HCT116 (cell line): ENCODE measurements at places on chromosomes 16 and 17. TPM values are rescaled to one million over a fixed set of nuclear protein-coding genes. Genes with fewer than 3 reads are reported as not detected.

DNA sequence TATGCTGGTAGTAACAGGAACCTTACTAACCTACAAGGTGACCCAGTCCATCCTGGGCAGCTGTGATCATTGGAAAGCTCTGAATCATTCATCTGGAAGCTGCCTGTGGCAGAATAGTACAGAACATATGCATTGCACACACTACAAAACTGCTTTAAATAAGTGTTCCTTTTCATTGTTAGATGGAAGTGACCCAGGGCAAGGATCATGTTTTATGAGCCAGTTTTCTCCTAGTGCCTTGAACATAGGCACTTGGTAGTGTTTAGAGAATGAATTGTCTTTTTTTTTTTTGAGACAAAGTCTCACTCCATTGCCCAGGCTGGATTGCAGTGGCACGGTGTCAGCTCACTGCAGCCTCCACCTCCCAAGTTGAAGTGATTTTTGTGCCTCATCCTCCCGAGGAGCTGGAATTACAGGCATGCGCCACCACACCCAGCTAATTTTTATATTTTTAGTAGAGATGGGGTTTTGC lies 55.4 kb downstream of the TENT4B start:
- no peak for DNase-seq

GRCh38 chr16:70737377-70738082 lies 51.7 kb upstream of the MTSS2 start:
- DNase-seq: no peak

- DNase-seq: no peak
Measured at GRCh38 chr17:75032720-75033280, 14.0 kb downstream of the ATP5PD start.

Gene RPL38
- total RNA-seq: 1,628 TPM

Gene MFAP4
- total RNA-seq: 0.52 TPM

DNA sequence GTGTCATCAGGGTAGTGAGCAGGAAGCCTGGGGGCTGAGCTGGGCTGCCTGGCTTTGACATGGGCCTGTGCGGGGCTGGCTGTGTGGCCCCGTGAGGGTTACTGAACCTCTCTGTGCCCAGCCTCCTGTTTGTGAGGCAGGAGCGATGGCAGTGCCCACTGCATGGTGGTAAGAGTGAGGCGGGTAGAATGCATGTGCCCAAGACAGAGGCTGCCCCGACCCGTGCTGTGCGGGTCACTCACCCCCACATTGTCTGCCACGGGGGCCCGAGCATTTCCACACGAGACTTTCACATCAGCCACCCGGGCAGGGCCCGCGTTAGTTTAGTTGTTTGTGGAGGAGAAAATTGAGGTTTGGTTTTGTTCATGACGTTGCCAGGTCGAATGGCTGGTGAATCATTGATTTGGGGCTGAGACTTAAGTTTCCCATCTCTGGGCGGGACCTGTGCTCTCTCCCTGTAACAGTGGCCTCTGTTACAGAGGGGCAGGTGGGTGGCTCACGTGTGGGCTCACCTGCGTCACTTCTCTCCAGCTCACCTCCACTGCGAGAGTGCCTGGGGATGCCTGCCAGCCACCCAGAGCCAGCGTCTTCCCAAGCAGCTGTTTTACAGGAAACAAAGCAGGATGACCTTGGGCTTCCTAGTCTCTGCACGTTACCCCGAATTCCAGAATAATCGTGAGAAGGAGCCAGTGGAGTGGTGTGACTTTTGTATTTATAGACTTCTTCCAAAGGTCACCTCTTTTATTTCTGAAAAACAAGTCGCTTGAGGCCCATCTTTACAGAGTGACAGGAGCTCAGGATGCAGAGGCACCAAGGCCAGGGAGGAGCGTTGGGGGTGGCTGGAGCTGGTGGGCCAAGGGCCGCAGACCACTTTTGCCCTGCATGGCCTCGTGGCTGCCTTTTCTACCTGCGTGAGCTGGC lies 150.6 kb downstream of the RPTOR start:
- DNase-seq: no peak

DNA sequence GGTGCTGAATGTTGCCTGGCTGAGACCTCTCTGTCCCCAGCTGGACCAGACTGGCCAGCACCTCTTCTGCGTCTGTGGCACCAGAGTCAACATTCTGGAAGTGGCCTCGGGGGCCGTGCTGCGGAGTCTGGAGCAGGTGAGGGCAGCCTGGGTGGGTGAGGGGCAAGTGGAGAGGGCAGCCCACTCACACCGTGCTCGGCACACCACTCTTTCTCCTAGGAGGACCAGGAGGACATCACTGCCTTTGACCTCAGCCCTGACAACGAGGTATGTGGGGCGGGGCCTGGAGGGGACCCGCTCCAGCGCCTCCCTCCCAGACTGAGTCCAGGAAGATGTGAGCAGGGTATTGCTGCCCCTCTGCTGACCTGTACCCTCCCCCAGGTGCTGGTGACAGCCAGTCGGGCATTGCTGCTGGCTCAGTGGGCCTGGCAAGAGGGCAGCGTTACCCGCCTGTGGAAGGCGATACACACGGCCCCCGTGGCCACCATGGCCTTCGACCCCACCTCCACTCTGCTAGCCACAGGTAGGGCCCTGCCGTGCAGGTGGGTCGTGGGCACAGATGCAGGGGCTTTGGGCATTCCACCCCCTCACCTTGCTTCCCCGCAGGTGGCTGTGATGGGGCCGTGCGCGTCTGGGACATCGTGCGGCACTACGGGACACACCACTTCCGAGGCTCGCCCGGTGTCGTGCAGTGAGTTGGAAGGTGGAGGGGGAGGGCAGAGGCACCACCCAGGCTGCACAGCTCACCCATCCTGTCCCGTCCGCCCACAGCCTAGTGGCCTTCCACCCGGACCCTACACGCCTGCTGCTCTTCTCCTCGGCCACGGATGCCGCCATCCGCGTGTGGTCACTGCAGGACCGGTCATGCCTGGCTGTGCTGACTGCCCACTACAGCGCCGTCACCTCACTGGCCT lies 2.6 kb downstream of the TBL3 start:
- no peak for DNase-seq

DNA sequence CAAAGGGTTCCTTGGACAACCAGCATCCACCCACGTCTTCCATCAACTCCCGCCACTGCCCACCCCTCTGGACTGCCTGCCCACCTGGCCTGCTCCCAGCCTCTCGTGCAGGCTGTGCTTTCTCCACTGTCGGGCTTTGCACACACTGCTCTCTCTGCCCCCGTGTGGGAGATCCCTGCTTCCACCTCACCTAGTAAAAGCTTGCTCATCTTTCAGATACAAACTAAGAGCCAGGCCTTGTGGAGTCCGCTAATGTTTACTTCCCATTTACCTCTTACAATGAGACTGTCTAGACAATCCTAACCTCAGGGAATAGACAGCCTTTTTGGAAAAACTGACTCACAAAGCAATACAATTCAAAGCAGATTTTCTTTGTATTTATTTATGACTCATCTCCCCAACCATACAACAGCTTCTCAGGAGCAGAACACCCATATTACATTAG lies 67.6 kb downstream of the USP31 start:
- DNase-seq: no peak

DNA sequence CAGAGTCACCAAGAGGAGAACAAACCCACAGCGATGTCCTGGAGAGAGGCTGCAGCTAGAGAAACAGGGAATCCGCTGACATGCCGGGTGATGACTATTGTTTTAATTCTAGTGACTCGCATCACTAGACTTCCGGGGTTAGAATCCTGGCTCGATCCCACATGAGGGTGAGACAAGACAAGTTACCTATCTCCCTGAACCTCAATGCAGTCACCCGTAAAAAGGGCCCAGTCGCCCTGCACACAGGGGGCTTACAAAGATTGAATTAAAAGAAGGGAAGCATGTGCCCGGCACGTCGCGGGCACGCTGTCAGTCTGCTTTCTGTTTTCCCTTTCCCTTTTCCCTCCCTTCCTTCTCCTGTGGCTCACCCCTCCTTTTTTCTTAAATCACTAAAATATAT lies 212.9 kb upstream of the FOXF1 start:
- DNase-seq: no peak

- DNase-seq: no peak
Measured at GRCh38 chr16:76900285-76901263, 290.4 kb upstream of the MON1B start.

Gene EME1
- total RNA-seq: 31.8 TPM

- no peak for DNase-seq
Measured at GRCh38 chr17:52157603-52158449, 688 bp downstream of the CA10 start.

DNA sequence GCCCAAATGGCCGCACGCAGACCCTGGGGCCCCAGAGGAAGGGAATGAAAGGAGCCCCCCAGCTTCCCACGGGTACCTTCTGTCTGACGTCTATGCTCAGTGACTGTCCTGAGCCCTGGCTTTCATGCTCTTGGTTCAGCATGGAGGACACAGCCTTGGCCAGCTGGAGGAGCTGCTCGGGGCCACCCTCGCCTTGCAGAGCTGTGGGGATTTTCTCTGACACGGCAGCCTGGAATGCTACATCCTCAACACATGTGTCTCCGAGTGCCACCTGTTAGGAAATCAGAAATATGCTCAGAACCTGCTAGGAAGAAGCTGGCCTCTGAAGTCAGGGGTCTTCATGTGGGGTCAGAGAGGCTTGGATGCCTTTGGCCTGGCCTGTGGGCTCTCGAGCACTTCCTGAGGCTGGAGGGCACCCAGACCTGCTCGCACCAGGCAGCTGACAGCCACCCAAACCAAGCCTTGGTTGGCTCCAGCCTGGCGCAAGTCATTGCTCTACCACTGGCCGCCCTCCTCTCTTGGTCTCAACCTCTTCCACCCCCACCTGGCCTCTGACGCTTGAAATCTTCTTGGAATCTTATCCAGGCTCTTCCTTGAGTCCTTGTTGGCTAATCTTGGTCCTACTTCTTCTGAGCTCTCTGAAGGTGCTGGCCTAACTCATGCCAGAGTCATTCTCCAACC lies 63.7 kb upstream of the BCO1 start:
- no peak for DNase-seq

GRCh38 chr16:84137769-84138357 lies 7.1 kb downstream of the HSDL1 start:
- no peak for DNase-seq

GRCh38 chr17:17944743-17945142 lies 27.5 kb downstream of the TOM1L2 start:
- DNase-seq: no peak

GRCh38 chr17:17035920-17036523 lies 6.2 kb upstream of the MPRIP start:
- no peak for DNase-seq
